ENCODE measurements at places on chromosomes 3 and 15.

DNA sequence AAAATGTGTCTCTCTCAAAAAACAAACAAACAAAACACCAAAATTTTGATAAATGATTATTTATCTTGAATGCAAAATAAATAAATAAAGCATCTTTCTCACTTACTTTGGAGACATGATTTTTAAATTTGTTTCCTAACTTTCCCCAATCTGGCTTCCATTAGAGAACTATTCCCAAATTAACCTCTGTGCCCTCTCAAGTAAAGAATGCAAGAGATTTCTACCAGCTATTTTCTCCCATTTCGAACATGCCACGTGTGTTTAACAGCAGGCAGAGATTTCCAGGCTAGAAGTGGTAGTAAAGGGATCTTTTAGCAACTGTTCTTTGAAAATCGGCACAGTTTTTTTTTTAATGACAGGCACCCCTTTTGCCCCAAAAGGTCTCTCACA is 269.1 kb downstream of the SHQ1 start:
- DNase-seq: no peak

- no peak for DNase-seq
Measured at GRCh38 chr15:44370830-44371229, 56.6 kb upstream of the CTDSPL2 start.

GRCh38 chr3:85709346-85709892 is 750.6 kb downstream of the CADM2 start:
- no peak for DNase-seq

DNA sequence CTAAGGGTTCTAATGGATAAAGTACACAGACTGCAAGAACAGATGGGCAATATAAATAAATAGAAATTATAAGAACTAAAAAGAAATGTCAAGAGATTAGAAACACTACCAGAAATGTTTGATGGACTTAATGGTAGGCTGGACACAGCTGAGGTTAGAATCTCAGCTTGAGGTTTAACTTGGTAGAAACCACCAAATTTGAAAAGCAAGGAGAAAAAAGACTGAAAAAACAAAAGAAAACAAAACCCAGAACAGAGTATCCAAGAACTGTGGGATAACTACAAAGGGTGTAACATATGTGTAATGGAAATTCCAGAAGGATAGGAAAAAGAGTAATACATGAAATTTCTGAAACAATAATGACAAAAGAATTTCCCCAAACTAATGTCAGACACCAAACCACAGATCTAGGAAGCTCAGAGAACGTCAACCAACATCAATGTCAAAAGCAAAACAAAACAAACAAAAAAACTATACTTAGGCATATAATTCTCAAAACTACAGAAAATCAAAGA is 35.0 kb downstream of the RFX7 start:
- no peak for DNase-seq

GRCh38 chr15:38354315-38354929 is 99.5 kb upstream of the FAM98B start:
- DNase-seq: no peak

GRCh38 chr15:82966671-82967071 is 14.2 kb upstream of the HOMER2 start:
- DNase-seq: no peak

DNA sequence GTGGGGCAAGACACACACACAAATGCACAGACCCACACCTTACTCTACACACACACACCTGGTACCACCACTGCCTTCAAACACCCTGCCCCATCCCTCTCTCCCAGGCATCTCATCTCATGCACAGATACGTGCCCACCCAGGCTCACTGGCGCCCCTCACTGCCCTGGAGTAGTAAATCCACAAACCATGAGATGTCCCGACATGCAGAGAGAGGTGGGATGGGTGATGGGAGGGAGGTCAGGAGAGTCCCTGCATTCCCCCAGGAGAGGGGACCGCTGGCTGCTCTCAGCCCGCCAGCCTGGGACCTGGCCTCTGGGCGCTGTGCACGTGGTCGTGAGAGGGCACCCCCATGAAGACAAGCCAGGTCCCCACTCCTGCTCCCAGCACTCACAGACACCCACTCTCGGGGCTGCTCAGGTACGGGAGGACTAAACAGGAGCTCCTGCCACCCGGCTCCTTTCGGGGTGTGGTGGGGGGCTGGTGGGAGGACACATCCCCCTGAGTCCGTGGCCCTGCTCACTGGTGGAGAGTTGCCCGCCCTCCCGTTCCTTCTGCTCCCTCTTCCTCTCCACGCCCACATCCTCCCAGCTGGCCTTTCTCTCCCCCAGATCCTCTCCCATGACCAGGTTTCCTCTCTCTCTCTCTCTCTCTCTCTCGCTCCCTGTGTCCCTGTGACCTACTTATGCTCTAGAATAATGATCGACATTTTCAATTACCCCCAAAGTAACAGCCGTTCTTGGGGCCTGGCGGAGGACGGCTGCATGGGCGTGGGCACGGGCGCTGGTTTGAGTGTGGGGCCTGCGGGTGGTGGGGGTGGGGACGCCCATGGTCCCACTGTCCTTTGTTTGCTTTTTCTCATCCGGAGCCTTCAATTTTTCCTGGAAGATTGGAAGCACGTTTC is 18.9 kb upstream of the CSPG4 start:
- no peak for DNase-seq

- DNase-seq: no peak
Measured at GRCh38 chr3:134956395-134956794, 161.3 kb downstream of the EPHB1 start.

DNA sequence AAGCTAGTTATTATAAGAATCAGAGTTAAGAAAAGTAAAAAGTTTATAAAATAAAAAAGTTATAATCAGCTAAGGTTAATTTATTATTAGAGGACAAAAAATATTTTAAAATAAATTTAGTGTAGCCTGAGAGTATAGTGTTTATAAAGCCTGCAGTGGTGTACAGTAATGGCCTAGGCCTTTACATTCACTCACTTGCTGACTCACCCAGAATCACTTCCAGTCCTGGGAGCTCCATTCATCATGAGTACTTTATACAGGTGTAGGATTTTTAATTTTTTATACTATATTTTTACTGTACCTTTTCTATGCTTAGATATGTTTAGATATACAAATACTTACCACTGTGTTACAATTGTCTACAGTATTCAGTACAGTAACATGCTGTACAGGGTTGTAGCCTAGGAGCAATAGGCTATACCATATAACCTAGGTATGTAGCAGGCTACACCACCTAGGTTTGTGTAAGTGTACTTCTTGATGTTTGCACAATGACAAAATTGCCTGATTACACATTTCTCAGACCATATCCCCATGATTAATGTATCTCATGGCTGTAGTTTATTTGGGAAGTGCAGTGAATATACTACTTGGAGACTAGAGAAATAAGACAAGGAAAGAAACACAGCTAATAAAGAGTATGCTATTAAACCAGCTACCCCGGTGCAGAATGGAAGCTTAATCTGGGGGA is 101.9 kb upstream of the GALNT15 start:
- no peak for DNase-seq

DNA sequence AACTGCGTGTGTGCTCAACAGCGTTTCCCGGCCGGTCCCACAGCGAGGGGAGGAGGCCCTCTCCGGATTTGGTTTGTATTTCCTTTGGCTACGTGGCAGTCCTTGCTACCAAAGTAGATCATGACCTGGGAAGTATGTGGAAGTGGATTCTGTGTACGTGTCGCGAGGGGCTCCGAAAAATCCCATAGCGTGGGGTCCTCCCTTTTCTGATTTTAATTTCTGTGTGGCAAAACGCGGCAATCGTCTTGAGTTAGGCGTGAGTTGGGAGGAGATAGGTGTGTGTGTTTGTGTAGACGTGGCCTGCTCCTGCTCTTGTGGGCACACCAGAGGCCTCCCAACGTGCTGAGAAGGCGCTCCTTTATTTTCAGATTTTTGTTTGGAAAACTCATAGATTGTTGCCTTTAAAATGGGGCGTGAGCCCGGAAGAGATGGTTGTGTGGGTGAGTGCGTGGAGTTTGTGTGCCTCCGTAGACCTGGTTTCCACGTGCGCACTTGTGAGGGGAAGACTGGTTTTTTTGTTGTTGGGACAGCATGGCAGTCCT is 1.2 kb downstream of the TRIM71 start:
- no peak for DNase-seq

DNA sequence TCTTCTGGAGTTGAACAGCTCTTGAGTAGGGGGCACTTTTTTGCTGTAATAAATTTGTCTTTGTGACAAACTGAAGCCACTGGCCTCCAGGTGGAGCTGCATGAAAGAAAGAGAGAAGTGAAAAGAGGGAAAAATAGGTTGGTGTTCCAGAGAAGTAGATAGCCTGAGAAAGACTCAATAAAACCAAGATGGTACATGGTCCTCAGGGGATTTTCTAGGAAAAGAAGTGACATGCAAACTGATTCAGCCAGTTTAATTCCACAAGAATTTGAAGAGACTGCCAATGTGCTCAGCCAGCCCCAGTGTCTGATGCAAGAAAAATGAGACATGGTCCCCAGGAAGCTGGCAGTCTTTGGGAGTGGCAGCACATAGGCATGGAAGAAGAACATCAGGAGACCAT is 152.7 kb downstream of the CD47 start:
- DNase-seq: no peak

DNA sequence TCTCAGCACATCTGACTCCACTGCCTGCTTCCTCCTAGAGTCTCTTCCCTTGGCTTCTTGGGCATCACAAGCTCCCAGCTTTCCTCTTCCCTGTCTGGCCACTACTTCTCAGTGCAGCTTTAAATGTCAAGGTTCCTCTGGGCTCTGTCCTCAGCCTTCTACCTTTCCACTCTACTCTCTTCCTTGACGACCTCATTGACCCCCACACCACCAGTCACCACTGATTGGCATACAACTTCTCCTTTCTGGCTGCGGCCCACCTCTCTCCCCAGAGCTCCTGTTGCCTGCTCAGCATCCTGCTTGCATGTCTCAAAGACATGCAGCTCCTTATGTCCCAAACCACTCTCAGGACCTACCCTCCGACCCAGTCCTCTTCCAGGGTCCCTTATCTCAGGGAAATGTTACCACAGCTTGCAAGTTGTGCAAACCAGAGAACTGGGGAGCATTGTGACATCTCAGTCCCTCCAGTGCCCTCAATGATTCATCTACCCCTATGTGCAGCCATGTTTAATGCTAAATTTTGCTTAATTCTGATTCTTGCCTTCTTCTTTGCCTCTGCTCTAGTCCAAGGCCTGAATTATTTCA is 49.9 kb downstream of the TRPM1 start:
- no peak for DNase-seq

Data from forelimb muscle (tissue), 1 donor.